Naive thymus-derived CD8-positive, alpha-beta T cell (primary cell): ENCODE measurements at places on chromosomes 12 and 14.

- no peaks in the 10 kb centered on the region for H3K36me3 ChIP-seq
- H3K27me3 ChIP-seq: no peaks in the 10 kb centered on the region
- H3K4me1 ChIP-seq: no peaks in the 10 kb centered on the region
- H3K4me3 ChIP-seq: no peak overlapping the region
These were observed 74.3 kb downstream of the RASSF8 start for GRCh38 chr12:26032719-26033241.

- H3K27ac ChIP-seq: no peak overlapping the region
- no peak overlapping the region for H3K4me3 ChIP-seq
- H3K4me1 ChIP-seq: peaks cover 69% of the 10 kb centered on the region
- no peak for DNase-seq
- H3K36me3 ChIP-seq: peaks cover 6% of the 10 kb centered on the region
These were observed 45.7 kb downstream of the WDR20 start for GRCh38 chr14:102185360-102185759.

GRCh38 chr12:23880988-23881387 lies 68.5 kb downstream of the SOX5 start:
- no peak for DNase-seq
- H3K27ac ChIP-seq: no peak overlapping the region
- H3K4me3 ChIP-seq: no peak overlapping the region
- H3K4me1 ChIP-seq: no peaks in the 10 kb centered on the region
- no peaks in the 10 kb centered on the region for H3K27me3 ChIP-seq

DNA sequence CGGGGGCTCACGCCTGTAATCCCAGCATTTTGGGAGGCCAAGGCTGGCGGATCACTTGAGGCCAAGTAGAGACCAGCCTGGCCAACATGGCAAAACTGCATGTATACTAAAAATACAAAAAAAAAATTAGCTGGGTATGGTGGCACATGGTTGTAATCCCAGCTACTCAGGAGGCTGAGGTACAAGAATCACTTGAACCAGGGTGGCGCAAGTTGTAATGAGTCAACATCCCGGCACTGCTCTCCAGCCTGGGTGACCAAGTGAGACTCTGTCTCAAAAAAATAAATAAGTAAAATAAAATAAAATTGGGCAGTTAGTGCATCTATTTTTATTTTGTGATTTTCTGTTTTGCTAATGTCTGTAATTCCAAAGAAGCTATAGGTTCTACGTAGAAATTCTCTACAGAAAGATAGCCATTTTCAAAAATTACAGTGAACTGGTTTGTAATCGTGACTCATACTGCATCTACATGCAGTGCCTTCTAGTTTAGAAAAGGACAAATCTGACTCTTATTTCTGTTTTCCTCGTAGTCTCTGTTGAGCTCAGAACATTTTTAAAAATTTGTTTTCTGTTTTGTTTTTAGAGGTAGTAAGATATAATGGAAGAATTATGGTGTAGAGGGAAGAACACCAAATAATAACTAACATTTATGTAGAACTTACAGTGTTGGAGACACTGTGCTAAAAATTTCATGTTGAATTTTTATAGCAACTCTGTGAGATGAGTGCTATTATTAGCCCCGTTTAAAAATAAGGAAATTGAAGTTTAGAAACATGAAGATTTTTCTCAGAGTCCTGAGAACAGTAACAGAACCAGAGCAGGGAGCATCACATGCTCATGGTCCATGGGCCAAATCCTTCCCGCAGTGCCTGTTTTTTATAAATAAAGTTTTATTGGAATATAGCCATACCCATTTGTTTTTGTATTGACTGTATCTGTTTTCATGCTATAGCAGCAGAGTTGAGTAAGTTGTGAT lies 201.2 kb downstream of the SYNE2 start:
- no peak for DNase-seq
- no peak overlapping the region for H3K4me3 ChIP-seq
- H3K36me3 ChIP-seq: peaks cover 59% of the 10 kb centered on the region
- no peaks in the 10 kb centered on the region for H3K27me3 ChIP-seq
- no peak overlapping the region for H3K27ac ChIP-seq
- H3K4me1 ChIP-seq: no peaks in the 10 kb centered on the region

GRCh38 chr12:58069268-58069963 lies 128.0 kb downstream of the ATP23 start:
- H3K4me3 ChIP-seq: no peak overlapping the region
- H3K27me3 ChIP-seq: no peaks in the 10 kb centered on the region
- no peak for DNase-seq
- no peak overlapping the region for H3K27ac ChIP-seq
- H3K4me1 ChIP-seq: no peaks in the 10 kb centered on the region

GRCh38 chr14:76537906-76538647 lies 162.1 kb downstream of the ESRRB start:
- no peaks in the 10 kb centered on the region for H3K4me1 ChIP-seq
- DNase-seq: no peak
- H3K36me3 ChIP-seq: no peaks in the 10 kb centered on the region
- H3K27ac ChIP-seq: no peak overlapping the region
- no peak overlapping the region for H3K4me3 ChIP-seq

GRCh38 chr12:6215932-6216494 lies 15.8 kb downstream of the CD9 start:
- H3K27me3 ChIP-seq: no peaks in the 10 kb centered on the region
- H3K27ac ChIP-seq: no peak overlapping the region
- DNase-seq: no peak
- H3K4me3 ChIP-seq: no peak overlapping the region

- H3K27me3 ChIP-seq: peaks cover 30% of the 10 kb centered on the region
- H3K27ac ChIP-seq: no peak overlapping the region
- H3K4me3 ChIP-seq: no peak overlapping the region
- H3K36me3 ChIP-seq: no peaks in the 10 kb centered on the region
- DNase-seq: no peak
These were observed 145.8 kb downstream of the DICER1 start for GRCh38 chr14:95011445-95012006.

DNA sequence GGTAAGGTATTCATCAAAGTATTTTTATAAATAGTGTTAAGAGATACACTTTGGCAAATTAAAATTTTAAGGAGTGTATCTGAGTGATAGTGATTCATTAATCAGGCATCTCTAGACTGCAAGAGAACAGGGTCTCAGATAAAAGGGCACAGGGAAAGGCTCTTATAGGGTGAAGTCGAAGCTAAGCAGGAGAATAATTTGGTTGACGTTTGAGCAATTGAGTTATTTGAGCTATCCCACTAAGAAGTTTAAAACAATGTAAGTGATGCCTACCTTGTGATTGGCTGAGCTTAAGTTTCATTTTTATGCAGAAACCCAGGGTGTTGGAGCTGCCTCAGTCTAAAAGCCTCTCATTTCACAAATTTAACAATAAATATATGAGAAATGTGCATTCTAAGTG lies 125.3 kb downstream of the SLC6A15 start:
- no peak overlapping the region for H3K4me3 ChIP-seq
- H3K4me1 ChIP-seq: no peaks in the 10 kb centered on the region
- H3K27ac ChIP-seq: no peak overlapping the region
- DNase-seq: no peak
- no peaks in the 10 kb centered on the region for H3K36me3 ChIP-seq
- H3K27me3 ChIP-seq: peaks cover 2% of the 10 kb centered on the region

DNA sequence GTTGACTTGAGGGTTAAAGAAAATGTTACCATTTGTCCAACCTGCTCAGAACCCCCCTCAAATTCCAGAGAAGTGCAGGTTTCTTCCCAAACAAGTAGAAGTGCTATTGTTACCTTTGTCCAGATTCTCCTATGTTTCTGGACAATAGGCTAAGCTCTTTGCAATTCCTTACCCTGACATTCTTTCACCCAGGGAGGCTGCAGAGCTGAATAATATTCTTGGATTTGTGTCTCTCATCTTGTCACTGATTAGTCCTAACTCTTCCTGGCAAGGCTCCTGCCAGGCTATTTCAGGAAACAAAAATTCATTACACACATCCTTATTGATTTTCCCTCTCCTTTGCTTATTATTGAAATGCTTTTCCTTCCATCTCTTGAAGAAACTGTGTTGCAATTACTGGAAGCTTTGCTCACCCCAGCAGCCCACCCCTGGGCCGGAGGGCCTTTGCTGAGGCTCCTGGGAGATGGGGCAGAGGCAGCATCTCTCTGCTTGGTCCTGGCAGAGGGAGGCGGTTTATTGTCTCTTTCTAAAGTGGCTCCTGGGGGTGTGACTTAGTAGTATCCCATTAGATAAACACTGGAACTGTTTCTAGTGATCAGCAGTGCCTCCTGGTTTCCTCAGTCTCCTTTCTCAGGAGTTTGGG lies 207.5 kb upstream of the PELI2 start:
- H3K4me3 ChIP-seq: no peak overlapping the region
- H3K27ac ChIP-seq: no peak overlapping the region

- peaks cover 5% of the 10 kb centered on the region for H3K27me3 ChIP-seq
- no peak overlapping the region for H3K4me3 ChIP-seq
- no peaks in the 10 kb centered on the region for H3K36me3 ChIP-seq
- H3K4me1 ChIP-seq: peaks cover 21% of the 10 kb centered on the region
- no peak overlapping the region for H3K27ac ChIP-seq
- DNase-seq: no peak
These were observed 5.6 kb downstream of the OR10P1 start for GRCh38 chr12:55642267-55642666.

DNA sequence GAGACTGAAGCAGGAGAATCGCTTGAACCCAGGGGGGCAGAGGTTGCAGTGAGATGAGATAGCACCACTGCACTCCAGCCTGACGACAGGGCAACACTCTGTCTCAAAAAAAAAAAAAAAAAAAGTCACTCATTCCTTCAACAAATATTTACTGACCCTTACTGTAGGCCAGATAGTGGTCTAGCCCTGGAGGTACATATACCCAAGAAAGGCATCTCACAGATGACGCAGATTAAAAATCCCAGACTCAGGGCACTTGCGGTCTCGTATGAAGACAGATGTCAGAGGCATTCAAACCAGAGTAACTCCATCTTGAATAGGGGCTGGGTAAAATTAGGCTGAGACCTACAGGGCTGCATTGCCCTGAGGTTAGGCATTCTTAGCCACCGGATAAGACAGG lies 44.8 kb downstream of the CLMN start:
- H3K27ac ChIP-seq: no peak overlapping the region
- H3K4me3 ChIP-seq: no peak overlapping the region
- H3K27me3 ChIP-seq: no peaks in the 10 kb centered on the region
- no peak for DNase-seq
- no peaks in the 10 kb centered on the region for H3K4me1 ChIP-seq

GRCh38 chr12:105740970-105741725 lies 397.6 kb downstream of the NUAK1 start:
- no peaks in the 10 kb centered on the region for H3K36me3 ChIP-seq
- H3K27me3 ChIP-seq: peaks cover 24% of the 10 kb centered on the region
- DNase-seq: no peak
- no peak overlapping the region for H3K4me3 ChIP-seq

GRCh38 chr14:65776193-65776852 lies 363.8 kb downstream of the FUT8 start:
- no peaks in the 10 kb centered on the region for H3K4me1 ChIP-seq
- no peaks in the 10 kb centered on the region for H3K27me3 ChIP-seq
- no peak overlapping the region for H3K27ac ChIP-seq

DNA sequence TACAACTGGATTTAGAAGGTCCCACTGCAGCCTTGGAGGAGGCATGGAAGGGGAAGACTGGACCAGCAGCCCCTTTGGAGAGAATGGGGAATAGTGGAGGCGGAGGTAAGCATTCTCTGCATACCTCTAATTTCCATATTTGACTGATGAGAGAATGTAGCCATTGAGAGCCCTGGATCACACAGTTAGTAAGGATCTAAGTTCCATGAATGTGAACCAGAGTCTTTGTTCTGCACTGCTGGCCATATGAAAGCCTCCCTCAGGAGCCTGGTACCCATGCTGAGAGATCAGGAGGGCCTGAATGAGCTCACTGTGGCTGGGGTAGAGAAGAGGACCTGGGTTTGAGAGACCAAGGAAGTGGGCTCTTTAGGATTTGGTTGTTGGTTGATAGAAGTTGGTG lies 192.1 kb downstream of the TMEM132C start:
- H3K27me3 ChIP-seq: no peaks in the 10 kb centered on the region
- H3K27ac ChIP-seq: no peak overlapping the region
- H3K36me3 ChIP-seq: peaks cover 4% of the 10 kb centered on the region
- H3K4me1 ChIP-seq: no peaks in the 10 kb centered on the region
- no peak for DNase-seq
- no peak overlapping the region for H3K4me3 ChIP-seq

DNA sequence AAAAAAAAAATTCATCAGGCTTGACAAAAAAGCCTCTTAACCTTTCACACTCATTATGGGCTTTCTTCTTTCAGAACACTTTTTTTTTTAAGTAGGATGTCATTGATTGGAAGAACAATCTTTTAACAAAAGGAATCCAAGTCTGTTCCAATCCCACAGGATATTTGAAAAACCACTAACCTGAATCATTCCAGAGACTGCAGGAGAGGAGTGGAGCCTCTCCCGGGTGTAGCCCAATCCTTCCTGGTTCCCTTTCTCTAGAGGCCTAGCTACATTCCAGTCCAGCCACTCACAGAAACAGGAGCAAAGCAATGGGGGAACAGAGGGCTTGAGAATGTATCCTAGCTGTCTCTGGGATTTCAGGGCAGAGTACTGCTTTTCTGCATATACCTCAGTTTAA lies 4.3 kb downstream of the MFAP5 start:
- no peak overlapping the region for H3K4me3 ChIP-seq
- no peaks in the 10 kb centered on the region for H3K4me1 ChIP-seq
- H3K27ac ChIP-seq: no peak overlapping the region
- no peaks in the 10 kb centered on the region for H3K27me3 ChIP-seq

DNA sequence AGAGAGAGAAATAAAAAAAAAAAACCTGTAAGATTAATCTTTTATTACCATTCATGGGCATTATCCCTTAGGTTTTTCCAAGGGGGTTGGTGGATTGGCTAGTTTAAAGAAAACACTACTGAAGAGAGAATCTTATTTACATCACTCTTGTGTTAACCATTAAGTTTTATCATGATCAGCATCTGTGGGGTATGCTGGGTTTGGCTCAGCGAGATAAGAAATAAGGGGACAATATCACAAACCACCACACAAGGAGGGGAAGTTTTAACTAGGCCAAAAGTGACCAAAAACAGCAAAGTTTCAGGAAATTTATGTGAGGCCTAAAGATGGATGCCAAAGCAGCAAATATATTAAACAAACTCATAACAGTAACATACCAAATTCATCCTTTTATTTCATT lies 548.6 kb downstream of the SLC16A7 start:
- no peak for DNase-seq
- H3K4me3 ChIP-seq: no peak overlapping the region
- no peaks in the 10 kb centered on the region for H3K36me3 ChIP-seq
- no peak overlapping the region for H3K27ac ChIP-seq
- no peaks in the 10 kb centered on the region for H3K27me3 ChIP-seq
- no peaks in the 10 kb centered on the region for H3K4me1 ChIP-seq

DNA sequence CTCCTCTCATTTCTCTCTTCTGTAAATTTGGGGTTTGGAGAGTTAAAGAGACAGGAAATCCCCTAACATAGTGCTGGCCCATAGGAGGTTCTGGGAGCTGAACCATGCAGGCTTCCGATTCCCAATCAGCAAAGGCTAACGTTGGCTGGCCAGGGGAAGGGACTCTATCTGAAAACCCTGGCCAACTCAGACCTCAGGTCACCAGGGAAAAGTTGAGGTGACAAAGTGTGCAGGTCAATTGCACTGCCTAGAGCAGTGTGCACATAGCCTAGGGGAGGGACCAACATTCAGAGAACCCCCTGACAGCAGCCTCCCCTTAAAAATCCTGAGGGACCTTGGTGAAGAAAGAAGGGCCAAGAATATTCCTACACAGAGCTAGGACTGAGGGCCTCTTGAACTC lies 38.9 kb downstream of the TTC7B start:
- no peak for DNase-seq
- H3K4me3 ChIP-seq: no peak overlapping the region
- H3K36me3 ChIP-seq: no peaks in the 10 kb centered on the region
- H3K27ac ChIP-seq: no peak overlapping the region
